ENCODE measurements at places on chromosomes 2 and 18. TPM values are rescaled to one million over a fixed set of nuclear protein-coding genes. Genes with fewer than 3 reads are reported as not detected.

DNA sequence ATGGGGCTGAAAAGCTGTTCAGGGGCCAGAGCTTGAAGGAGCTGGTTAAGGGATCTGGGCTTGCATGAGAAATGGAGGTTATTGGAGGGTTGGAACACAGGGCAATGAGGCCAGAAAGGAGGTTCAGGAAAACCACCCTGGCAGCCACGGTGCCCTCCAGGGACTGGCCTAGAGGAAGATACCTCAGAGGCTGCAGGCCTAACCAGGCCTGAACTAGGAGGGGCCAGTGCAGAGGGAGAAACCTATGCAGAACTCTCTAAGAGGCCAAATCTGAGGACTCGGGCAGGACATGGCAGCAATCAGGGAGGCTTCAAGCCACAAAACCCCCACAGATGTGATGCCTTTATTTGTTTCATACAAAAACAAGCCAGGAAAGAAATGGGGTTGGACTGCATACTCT lies 66.8 kb downstream of the BIN1 start:
- no peak for DNase-seq

GRCh38 chr18:10398571-10398970 lies 55.9 kb upstream of the APCDD1 start:
- DNase-seq, result no peak

GRCh38 chr2:119453972-119454593 lies 22.4 kb downstream of the TMEM37 start:
- no peak for DNase-seq

DNA sequence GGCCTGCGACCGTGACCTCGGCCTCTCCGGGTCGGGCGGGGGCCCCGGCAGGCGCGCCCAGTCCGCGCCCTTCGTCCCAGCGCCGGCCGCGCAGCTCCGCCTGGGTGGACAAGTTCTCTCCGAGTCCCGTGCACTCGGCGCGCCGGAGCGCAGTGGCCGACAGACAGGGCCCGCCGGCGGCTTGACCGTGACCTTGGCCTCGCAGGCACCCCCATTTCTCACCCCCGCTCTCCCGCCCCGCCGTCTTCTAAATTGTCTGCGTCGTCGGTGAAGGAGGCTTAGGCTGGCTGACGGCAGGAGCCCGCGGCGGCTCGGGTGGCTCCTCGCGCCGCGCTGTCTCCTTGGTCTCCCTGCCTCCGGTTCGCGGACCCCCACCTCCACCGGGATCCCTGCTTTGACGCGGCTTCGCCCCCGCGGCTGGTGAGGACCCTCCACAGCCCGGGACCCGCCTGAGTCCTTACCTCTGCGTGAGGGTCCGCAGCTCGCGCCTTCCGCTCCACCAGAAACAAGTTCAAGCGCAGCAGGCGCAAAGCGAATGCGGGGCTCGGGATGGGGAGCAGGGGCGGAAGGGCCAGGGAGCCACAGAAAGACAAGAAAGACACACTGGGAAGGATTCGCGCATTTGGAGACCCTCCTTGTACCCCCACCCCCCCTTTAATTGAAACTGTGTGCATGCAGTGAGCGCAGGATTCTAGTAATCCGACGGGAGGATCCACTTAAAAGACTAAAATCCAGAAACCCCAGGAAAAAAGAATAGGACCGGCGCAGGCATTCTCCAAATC lies 4.0 kb downstream of the PTGR3 start:
- DNase-seq, result peak; percentile 11

DNA sequence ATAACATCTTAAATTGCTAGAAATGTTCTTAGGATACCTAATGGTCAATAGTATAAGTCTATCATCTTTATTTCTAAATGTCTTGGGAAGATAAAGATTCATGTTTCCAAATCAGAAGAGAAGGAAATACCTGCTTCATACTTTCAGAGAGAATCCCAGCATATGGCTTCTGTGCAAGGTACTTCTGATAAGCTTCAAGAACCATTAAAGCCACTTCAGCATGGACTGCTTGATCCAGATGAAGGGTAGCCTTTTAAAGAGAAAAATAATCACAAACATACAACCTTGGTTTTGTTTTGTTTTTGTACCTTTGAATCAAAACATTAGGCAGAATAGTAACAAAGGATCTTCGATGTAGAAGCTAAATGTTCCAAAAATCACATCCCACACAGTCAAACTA lies 44.0 kb downstream of the EPG5 start:
- no peak for DNase-seq

The TCF4 gene
- total RNA-seq, result 127 TPM

GRCh38 chr2:227536445-227536844 lies 62.2 kb upstream of the SCYGR2 start:
- DNase-seq, result no peak

The VRK2 gene
- total RNA-seq, result 11.6 TPM
